H7 (cell line): ENCODE measurements at places on chromosomes 6 and 20.

GRCh38 chr20:19347943-19348456, 135.6 kb downstream of the SLC24A3 start:
- no peak for DNase-seq

DNA sequence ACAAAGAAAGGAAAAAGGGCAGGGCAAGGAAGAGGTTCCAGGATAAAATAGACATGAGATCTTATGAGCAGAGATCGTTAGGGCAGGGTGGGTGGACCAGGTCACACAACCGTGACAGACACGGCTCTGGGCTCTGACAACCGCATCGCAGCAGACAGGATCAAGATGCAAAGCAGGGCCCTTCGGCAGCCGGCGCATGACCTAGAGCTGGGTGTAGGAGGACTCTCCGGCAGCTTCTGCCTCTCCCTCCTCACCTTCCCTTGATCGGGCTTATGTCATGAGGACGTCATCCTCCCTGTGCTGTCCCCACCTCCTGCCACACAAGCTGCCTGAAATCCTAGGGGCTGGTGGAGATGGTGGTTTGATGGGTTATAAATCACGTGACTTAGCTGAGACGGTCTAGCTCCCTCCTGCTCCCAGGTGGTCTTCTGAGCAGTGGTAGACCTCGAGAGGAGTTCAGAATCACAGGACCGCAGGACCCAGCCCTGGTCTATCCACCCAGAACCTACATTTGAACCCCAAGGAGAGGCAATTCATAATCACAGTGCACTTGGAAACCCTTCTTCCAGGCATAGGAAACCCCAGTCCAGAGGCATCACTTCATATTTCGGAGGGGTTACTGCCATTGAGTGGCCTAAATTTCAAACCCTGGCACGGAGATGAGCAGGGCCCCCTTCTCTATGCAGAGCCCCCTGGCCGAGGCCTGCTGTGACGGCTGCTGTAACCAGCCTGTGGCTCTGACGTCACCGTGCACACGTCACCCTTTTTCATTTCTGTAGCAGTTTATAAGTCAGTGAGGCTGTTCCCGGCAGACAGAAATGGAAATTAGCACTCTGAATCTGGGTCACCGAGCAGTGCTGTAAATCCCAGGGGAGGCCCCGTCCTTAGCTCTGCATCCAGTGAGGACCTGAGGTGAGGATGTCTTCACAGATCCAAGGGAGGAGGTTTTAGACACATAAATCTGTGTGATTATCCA, 8.7 kb upstream of the CCR6 start:
- no peak for DNase-seq

DNA sequence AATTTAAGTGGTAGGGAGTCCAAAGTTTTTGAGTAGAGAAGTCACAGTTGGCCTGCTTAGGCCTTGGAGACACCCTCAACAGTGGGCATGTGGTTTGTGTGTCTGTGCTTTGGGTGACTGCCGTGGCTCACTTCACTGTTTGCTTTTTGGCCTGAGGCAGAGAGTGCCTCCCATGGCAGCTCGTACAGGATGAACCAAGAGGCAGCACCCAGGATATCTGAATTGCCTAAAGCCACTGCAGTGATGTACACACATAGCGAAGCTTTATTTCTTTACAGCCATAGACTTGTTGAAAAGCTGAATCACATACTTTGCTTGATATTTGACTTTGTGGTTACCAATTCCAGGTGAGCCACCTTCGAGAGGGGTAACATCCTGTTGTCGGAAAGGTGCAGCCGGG, 21.6 kb downstream of the RREB1 start:
- DNase-seq = no peak

DNA sequence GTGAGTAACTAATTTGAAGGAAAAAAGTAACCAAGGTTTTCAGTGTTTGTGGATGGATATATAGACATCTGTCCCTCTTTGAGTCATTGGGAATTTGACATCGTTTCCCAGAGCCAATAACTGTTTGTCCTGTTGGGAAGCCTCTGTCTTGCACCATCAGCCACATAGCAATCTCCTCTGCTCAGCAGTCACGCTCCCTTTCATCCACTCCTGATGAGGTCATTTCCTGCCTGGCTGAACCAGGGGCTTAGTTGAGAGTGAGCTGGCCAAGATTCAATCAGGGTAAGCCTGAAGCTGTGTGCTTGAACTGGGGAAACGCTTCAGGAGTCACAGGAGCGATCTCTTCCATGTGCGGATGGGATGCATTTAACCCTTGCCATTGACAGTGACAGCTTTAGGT, 121.5 kb upstream of the FOXQ1 start:
- DNase-seq = no peak

DNA sequence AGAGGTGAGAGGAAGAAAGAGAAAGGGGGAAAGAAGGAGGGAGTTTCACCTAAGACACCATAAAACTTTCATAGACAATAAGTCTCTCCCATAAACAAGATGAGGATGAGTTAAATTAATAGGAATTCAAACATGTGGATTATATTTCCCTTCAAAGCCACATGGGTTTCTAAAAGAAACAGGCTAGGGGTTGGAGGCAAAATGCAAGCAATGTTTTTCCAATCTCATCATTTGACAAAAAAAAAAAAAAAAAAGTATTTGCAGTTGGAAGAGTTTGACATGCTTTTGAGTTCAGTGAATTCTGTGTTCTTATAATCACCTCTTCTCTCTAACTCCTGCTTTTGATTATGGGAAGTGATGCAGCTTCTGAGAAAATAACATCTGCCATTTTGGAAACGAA, 286.5 kb upstream of the PRND start:
- no peak for DNase-seq

DNA sequence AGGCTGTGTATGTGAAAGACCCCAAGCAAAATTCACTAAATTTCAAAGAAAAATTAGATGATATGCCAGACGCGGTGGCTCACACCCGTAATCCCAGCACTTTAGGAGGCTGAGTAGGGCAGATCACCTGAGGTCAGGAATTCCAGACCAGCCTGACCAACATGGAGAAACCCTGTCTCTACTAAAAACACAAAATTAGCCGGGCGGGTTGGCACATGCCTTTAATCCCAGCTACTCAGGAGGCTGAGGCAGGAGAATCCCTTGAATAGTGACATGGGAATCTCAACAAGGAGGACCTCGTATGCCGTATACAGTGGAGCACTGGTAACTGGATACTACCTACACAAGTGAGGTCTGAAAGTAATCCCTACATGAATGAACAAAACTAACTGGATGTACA, 92.7 kb upstream of the JARID2 start:
- no peak for DNase-seq

DNA sequence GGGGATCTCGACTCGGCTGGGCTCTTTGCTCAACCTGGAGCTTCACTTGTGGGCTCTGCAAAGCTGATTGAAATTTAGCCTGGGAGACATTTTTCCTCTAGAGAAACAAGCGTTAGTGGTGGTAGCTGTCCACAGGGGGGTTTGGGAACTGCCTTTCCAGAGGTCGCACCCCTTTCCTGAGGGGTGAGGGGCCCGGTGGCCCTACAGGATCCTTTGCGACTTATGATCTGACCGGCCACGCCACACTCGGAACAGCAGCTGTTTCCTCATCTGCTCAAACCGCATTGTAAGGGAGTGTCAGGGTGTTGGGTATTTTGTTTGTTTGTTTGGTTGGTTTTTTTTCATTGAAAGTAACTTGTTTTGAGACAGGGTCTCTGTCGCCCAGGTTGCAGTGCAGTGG, 21.0 kb downstream of the PNLDC1 start:
- no peak for DNase-seq

GRCh38 chr6:43910149-43910637, 140.2 kb downstream of the VEGFA start:
- no peak for DNase-seq

DNA sequence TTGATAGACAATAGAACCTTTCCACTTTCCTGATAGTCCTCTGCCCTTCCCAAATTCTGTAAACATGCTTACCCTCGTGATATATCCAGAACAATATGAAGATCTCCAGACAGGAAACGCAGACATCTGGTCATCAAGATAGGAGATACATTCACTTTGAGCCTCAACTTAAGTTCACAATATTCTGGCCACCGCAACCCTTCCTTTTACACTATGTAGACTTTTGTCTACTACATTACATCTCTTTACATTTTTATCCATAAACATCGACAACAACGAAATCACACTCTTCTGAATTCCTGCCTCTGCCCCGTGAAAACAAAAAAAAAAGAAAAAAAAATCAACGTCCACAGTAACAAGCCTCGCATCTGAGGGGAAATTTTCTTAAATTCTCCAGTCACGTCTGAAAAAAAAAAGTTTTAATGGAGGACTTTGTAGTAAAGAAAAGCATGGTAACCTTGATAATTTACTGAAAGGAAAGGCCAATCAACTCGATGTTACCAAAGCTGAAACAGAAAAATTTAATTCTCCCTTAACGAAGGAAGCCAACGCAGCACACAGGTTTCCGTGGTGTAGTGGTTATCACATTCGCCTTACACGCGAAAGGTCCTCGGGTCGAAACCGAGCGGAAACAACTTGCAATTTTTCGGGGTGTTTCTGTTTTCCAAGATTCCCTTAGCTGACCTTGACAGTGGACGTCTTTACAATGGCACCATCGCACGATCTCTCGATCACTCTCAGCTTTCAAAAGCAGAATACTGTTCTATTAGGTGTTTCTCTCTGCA, 21.8 kb downstream of the POM121L2 start:
- DNase-seq = no peak
